IPS DF 19.7 (cell line): ENCODE measurements at places on chromosomes 16 and 17.

- DNase-seq = no peak
Observed at GRCh38 chr17:28920201-28920600, 17.3 kb upstream of the DHRS13 start.

DNA sequence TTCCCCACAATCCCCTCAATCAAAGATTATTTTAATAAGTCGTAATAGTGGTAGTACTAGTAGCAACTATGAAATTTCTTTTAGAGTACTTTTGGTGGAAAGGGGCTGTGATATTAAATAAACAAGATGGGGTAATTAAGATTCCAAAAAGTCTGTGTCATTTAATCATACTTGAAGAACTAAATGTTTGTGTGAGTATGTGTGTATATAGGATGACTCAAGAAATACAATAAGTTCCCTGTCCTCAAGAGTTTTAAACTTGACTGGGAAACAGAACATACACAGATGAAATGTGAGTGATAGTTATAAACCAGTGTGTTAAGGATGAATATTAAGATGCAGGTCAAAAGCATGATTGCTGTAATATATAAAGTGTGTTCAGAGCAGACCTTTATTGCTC is 2.3 kb downstream of the ALDH3A2 start:
- no peak for DNase-seq

DNA sequence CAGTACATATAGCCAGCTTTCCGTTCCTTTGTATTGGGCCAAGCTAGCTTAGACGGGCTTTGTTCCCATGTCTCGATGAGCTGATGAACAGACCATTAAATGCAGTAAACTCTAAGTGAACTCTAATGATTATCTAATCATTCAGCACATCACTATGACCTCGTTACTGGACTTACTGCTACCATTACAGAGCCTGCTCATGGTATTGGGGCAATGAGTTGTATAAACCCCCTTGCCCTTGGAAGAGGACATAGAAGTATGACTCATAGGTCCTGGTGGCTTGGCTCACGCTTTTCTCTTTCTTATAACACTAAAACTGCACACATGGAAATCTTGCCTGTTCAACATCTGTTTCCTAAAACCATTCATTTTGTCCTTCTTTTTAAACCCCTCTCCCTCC is 93.6 kb upstream of the DYNLRB2 start:
- DNase-seq = no peak

- no peak for DNase-seq
Observed at GRCh38 chr16:69934044-69934443, 17.1 kb upstream of the CLEC18A start.

GRCh38 chr16:51655249-51655648 is 504.2 kb upstream of the SALL1 start:
- DNase-seq = no peak

- no peak for DNase-seq
Observed at GRCh38 chr16:71903608-71904007, 8.3 kb downstream of the IST1 start.

DNA sequence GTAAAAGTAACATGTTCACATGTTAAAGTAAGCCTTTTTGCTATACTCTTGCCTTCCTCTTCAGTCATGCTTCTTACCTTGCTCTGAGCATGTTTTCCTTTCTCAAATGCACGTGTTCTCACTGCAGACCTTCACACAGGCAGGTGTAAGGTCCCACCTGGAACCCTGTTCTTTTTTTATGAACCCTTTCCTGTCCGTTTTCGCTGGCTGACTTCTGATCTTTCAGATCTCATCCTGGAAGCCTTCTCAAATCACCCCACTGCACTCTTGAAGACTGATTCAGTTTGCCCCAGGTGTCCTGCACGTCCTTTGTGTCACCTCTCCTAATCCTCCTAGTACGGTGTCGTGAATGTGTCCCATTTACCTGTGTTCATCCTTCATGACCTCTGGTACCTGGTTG is 313.6 kb downstream of the SNX29 start:
- no peak for DNase-seq

- DNase-seq = no peak
Observed at GRCh38 chr17:6018788-6019187, 51.4 kb upstream of the WSCD1 start.

DNA sequence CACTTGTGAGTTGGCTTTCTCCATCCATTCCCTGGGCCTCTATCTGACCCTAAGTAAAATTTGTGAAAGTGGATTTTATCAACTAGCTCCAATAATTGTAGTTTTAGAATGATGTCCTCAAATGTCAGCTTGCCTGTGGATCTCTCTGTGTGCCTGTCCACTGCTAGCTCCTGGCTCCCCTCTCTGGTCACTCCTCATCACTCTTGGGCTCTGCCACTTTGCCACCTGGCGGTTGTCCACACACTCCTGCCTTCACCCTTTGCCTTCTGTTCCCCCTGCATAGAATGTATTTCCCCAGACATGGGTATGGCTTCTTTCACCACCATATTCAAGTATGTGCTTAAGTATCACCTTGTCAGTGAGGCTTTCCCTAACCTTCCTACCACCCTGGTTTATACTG is 19.8 kb downstream of the ANKFN1 start:
- DNase-seq = no peak

GRCh38 chr16:59341368-59341767 is 607.3 kb upstream of the GOT2 start:
- DNase-seq = no peak

- DNase-seq = no peak
Observed at GRCh38 chr17:2402544-2402943, 1.7 kb upstream of the MNT start.

GRCh38 chr17:50184611-50185398 is 16.6 kb downstream of the COL1A1 start:
- DNase-seq = no peak

GRCh38 chr17:10208604-10209193 is 10.3 kb upstream of the GAS7 start:
- no peak for DNase-seq

GRCh38 chr16:4797805-4798252 is 2.7 kb downstream of the SMIM22 start:
- no peak for DNase-seq

GRCh38 chr17:2978991-2979390 is 84.4 kb downstream of the OR1D5 start:
- no peak for DNase-seq

DNA sequence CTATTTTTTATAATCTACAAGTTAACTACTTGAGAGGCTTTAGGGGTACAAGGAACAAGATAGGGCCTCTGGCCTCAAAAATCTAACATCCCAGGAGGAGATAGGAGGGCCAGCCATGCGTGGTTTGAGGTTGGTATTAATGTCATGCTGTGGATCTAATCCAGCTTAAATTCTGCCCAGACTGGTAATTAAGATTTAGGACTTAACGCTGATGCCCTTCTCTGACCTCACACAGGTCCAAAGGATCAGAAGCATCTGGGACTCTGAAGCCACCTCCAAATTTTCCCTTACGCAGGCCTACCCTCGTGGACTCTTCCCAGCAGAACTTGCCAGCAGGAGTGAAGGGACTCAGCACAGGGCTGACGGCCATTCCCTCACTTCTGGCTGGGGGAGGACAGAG is 15.1 kb downstream of the SLC6A4 start:
- DNase-seq = no peak

GRCh38 chr17:44212507-44213402 is 6.7 kb downstream of the UBTF start:
- no peak for DNase-seq

- no peak for DNase-seq
Observed at GRCh38 chr17:36470499-36470898, 16.0 kb upstream of the ZNHIT3 start.

DNA sequence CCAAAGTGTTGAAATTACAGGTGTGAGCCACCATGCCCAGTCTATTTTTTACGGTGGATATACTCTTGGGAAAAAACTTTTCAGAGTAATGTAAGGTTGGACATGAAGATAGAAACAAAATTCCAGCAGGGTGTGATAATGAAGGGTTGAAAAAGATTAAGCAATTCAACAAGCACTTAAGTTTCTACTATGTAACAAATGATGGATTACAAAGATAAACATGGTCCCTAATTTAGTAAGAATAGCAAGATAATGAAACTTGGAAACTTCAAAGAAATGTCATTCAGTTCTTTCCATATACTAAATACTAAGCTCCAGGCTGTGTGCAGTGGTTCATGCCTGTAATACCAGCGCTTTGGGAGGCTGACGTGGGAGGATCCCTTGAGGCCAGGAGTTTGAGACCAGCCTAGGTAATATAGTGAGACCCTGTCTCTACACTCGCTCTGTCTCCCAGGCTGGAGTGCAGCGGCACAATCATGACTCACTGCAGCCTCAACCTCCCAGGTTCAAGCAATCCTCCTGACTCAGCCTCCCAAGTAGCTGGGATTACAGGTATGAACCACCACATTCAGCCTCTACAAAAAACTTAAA is 31.0 kb downstream of the PSMD12 start:
- no peak for DNase-seq

DNA sequence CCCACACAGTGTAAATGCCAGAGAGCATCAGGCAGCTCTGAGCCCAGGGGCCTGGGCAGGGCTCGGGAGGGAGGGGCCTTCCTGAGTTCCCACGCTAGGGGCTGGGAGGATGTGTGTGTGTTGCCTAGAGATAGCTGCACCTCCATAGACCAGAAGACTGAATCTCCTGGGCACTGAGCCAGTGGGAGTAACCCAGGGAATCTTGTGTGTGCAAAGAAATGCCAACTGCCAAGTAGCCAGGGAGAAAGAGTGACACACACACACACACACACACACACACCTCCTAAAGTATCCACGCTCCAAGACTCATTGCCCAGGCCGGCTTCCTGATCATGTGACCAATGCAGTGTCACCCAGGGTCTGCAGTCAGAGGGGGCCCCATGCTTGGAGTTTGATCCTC is 166.2 kb upstream of the RPL38 start:
- no peak for DNase-seq

DNA sequence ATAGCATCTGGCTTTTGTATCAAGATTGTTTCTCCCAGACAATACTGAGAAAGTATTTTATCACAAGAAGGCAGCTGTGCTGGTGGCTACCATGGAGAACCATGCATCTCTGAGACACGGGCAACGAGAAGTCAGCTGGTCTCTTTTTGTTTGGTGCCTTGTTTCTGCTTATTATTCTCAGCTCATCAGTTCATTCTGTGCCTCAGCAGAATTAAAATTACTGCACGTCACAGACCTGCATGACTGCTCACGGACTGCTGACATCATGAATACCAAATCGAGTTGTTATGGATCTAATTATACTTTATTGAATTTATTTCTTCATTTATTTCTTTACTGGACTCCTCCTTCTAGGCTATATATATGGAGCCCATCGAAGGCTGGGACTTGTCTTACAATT is 19.0 kb upstream of the PMP22 start:
- DNase-seq = no peak

DNA sequence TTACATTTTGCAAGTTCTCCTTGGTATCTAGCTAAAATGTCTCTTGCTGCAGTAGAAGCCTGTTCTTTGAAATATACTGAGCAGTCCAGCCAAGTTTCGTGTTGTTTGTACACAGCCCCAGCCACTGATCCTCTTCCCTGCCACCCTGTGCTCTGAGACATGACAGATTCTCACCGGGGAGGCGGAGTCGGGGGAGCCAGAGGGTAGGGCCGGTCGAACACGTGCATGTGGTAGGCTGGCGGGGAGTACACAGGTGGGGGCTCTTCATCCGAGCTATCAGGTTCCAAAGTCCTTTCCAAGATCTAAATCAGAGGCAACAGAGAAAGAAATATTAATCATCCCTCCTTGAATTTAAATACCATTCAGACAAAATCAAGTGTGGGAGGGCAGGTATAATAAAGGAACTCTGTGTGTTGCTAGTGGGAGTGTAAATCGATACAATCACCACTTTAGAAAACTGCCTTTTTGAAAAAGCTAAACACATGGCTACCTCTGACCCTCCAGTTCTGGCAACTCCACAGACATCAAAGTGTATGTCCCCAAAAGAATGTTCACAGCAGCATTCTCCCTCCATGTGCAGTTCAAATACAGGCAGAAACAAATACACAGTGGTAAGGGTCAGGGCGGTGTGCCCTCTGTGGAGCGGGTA is 29.7 kb upstream of the MRPS23 start:
- DNase-seq = no peak

DNA sequence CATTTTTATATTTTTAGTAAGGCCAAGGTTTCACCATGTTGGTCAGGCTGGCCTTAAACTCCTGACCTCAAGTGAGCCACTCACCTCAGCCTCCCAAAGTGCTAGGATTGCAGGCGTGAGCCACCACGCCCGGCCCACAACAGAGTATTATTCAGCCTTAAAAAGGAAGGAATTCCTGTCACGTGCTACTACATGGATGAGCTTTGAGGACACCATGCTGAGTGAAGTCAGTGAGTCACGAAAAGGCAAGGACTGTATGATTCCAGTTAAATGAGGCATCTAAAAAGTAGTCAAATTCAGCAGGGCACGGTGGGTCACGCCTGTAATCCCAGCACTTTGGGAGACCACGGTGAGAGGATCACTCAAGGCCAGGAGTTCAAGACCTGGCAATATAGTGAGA is 9.7 kb downstream of the CSF3 start:
- no peak for DNase-seq

DNA sequence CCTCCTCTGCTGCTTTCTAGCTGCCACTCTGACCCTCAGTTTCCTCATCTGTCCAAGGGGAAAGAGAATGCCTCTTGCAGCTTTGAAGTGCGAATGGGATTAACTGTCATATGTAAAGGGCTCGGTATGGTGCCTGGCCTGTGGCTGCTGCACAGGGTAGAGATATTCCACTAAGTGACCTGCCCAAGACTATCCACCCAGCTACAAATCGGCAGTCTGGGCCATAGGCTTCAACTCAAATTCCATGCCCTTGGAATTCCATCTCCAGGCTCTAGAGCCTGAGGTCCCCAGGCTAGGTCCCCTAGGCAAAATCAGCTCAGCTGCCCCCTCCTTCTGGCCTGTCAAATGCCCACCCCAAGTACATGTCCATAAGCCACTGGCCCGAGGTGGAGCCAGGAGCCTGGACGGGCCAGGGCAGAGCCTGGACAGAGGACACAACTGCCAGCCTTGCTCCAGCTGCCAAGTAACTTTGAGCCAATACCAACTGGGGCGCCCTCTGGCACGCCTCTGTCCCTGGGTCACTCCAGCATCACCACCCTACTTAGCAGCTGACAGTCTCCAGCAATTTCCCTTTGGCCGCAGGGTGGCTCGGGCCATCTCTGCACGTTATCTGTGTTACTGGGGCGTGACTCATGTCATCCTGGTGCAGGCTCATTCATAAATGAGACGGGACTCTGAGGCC is 57.2 kb downstream of the SDK2 start:
- DNase-seq = no peak

DNA sequence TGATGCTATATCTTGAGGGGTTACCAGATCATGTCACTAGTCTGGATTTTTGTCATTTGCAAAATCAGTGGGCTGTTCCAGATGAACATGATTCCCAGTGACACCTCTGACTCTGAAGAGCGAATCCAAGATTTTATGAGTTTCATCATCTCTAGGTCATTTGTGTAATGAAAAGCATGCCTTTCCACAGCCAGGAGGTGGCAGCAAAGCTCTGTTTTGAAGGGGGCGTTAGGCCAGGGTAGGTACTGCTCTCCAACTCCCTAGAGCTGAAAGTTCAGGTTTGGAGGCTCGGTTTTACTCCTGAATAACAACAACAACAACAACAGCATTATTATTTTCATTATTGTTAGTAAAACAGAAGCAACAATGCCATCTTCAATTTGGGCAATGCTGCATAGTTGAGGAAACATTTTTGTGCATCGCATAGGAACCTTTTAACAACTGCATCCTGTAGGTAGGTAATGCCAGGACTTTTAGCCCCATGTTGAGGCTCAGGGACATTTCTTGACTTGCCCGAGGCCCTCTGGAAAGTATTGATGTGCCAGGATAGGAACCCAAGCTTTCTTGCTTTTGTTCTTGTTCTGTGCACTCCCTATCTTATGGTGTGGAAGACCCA is 77.0 kb downstream of the MYH13 start:
- no peak for DNase-seq
